ENCODE measurements at places on chromosomes 13 and 19.

- no peaks in the 10 kb centered on the region for H3K27me3 ChIP-seq
- no peaks in the 10 kb centered on the region for H3K4me1 ChIP-seq
- no peaks in the 10 kb centered on the region for H3K36me3 ChIP-seq
- no peak overlapping the region for H3K27ac ChIP-seq
- H3K4me3 ChIP-seq = no peak overlapping the region
Observed at GRCh38 chr13:35770756-35771297, 294.3 kb upstream of the MAB21L1 start.

- no peak overlapping the region for H3K4me3 ChIP-seq
- H3K27me3 ChIP-seq = peaks cover 13% of the 10 kb centered on the region
- H3K27ac ChIP-seq = no peak overlapping the region
- no peak for DNase-seq
Observed at GRCh38 chr19:6204212-6204611, 68.7 kb downstream of the ACSBG2 start.

GRCh38 chr13:108987517-108987916 lies 358.1 kb downstream of the MYO16 start:
- DNase-seq = no peak
- H3K36me3 ChIP-seq = no peaks in the 10 kb centered on the region
- no peak overlapping the region for H3K27ac ChIP-seq
- H3K4me1 ChIP-seq = no peaks in the 10 kb centered on the region
- H3K27me3 ChIP-seq = no peaks in the 10 kb centered on the region
- H3K4me3 ChIP-seq = no peak overlapping the region

GRCh38 chr19:40588110-40588854 lies 11.6 kb downstream of the SHKBP1 start:
- H3K4me3 ChIP-seq = no peak overlapping the region
- DNase-seq = no peak
- no peaks in the 10 kb centered on the region for H3K27me3 ChIP-seq
- H3K27ac ChIP-seq = no peak overlapping the region

- H3K27ac ChIP-seq = no peak overlapping the region
- DNase-seq = no peak
- H3K4me3 ChIP-seq = no peak overlapping the region
- H3K4me1 ChIP-seq = peaks cover 58% of the 10 kb centered on the region
- H3K27me3 ChIP-seq = peaks cover 5% of the 10 kb centered on the region
Observed at GRCh38 chr19:44765033-44765948, 12.4 kb upstream of the CBLC start.

DNA sequence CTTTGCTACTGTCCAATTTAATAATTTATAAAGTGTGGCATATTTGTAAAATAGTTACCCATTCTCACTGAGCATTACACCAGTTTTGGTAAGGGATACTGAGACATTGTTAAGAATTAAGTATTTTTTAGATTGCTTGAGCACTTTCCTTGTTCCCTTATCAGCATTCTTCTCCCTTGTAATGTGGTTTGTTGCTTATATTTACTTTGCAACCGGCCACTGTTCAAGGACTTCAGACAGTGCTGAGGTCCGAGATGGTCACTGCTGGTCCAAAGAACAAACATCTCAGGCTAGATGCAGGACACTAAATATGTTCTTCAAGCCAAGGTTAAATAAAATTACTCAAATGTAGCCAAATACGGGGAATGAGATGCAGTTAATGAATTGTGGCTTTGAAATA lies 161.4 kb downstream of the TM9SF2 start:
- peaks cover 20% of the 10 kb centered on the region for H3K27me3 ChIP-seq
- no peak for DNase-seq
- H3K36me3 ChIP-seq = no peaks in the 10 kb centered on the region
- peaks cover 29% of the 10 kb centered on the region for H3K4me1 ChIP-seq
- H3K4me3 ChIP-seq = no peak overlapping the region
- no peak overlapping the region for H3K27ac ChIP-seq

GRCh38 chr19:53552001-53552721 lies 14.2 kb downstream of the ZNF331 start:
- no peaks in the 10 kb centered on the region for H3K27me3 ChIP-seq
- no peak for DNase-seq
- H3K4me1 ChIP-seq = peaks cover 24% of the 10 kb centered on the region
- H3K27ac ChIP-seq = no peak overlapping the region

GRCh38 chr19:20171285-20171684 lies 4.3 kb downstream of the ZNF486 start:
- H3K27ac ChIP-seq = peak overlapping the region; percentile 12
- H3K4me3 ChIP-seq = no peak overlapping the region
- H3K4me1 ChIP-seq = peaks cover 16% of the 10 kb centered on the region

DNA sequence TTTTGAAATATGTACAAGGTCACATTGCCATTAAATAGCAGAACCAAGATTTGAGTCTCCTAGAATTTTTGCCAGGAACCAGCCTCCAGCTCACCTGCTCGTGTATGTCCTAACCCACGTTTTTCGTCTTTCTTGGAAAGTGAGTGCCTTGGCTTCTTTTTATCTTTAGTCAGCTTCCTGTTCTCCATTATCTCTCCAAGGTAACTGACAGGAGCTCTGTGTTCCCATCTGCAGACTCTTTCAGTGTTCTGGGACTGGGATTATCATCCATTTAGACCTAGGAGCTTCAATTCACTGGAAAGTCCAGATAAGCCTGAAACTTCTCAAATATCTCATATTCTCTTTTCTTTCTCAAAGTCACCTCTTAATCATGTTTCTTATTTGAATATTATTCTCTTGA lies 193.7 kb downstream of the ZIC5 start:
- H3K27me3 ChIP-seq = no peaks in the 10 kb centered on the region
- H3K27ac ChIP-seq = no peak overlapping the region

GRCh38 chr13:35768551-35768950 lies 292.1 kb upstream of the MAB21L1 start:
- H3K4me3 ChIP-seq = no peak overlapping the region
- H3K36me3 ChIP-seq = no peaks in the 10 kb centered on the region
- no peak overlapping the region for H3K27ac ChIP-seq
- H3K4me1 ChIP-seq = no peaks in the 10 kb centered on the region
- H3K27me3 ChIP-seq = no peaks in the 10 kb centered on the region

DNA sequence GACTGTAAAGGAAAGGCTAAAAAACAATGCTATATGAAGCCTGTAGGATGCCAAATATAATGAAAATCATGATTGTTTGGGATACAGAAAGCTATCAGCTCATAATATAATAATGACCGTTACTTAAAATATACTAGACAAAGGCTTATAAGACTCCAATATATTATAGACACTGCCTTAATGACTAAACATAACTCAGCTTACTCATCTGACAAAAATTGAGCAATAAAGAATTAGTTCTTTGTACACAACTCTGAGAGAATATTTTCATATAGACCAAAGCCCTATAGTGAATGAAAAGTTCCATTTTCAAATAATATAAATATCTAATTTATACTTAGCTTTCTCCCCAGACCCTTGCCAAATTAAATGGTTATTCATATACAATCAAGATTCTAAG lies 283.3 kb downstream of the DIAPH3 start:
- H3K27ac ChIP-seq = no peak overlapping the region
- no peak overlapping the region for H3K4me3 ChIP-seq
- DNase-seq = no peak

- H3K4me1 ChIP-seq = no peaks in the 10 kb centered on the region
- H3K4me3 ChIP-seq = no peak within 1 kb of the TSS
- no peaks in the 10 kb centered on the region for H3K36me3 ChIP-seq
Observed at GRCh38 chr19:3224346-3225168, at the start of gene CELF5. Gene CELF5 (plus strand): TSS chr19:3224661. CDS start chr19:3224740, 79 bp downstream.

GRCh38 chr13:45301263-45301662 lies 39.7 kb downstream of the TPT1 start:
- no peak for DNase-seq
- H3K4me1 ChIP-seq = peaks cover 25% of the 10 kb centered on the region
- H3K4me3 ChIP-seq = no peak overlapping the region

DNA sequence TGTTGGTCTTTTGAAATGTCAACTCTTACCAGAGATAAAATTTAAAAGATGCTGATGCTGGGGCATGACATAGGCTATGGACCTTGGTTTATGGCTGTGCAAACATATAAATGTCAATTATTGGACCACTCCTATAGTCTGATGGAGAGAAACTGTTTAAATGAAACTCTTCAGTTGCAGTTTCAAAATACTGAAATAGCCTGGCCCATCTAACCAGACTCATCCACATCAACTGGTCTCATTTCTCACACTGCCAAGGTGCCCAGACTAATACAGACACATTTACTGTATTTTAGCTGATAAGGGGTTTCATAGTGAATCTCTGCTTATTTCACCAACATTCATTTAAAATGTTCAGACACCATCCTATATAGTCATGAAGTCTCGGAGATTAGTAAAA lies 19.9 kb downstream of the SERPINE3 start:
- no peaks in the 10 kb centered on the region for H3K4me1 ChIP-seq
- H3K36me3 ChIP-seq = peaks cover 33% of the 10 kb centered on the region
- no peak for DNase-seq
- no peak overlapping the region for H3K27ac ChIP-seq
- no peak overlapping the region for H3K4me3 ChIP-seq

DNA sequence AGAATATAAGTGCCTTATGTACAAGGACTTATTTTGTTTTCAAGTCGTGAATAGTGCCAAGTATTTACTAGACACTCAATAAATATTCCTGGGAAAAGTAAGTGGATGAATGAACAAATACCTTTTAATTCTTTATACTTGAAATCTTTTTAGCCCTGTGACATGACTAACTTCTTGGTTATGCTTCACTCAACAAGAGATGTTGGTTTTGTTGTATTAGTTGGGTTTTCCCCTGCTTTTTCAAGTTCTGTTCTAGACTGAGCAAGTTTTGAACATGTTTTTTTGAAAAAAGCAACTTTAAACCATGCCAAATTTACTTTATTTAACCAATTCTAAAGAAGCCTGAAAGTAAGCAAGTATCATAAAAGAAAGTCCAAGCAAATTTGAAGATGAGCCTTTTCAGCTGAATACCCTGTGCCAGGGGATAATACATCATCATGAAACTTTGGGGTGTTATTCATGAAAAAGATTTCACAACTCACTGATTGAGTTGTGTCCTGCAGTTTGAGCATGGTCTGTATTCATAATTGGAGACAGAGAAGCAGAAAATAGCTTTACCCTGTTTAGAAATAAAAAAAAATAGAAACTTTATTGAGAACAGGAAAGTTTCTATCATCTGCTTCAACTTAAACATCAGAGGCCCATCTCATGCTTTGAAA lies 11.1 kb downstream of the LMO7 start:
- H3K36me3 ChIP-seq = no peaks in the 10 kb centered on the region
- H3K27me3 ChIP-seq = no peaks in the 10 kb centered on the region
- H3K4me1 ChIP-seq = no peaks in the 10 kb centered on the region
- H3K27ac ChIP-seq = no peak overlapping the region
- H3K4me3 ChIP-seq = no peak overlapping the region
- no peak for DNase-seq

GRCh38 chr13:25981060-25981459 lies 70.8 kb downstream of the SHISA2 start:
- peaks cover 7% of the 10 kb centered on the region for H3K27me3 ChIP-seq
- H3K4me1 ChIP-seq = peaks cover 12% of the 10 kb centered on the region
- H3K27ac ChIP-seq = no peak overlapping the region
- no peaks in the 10 kb centered on the region for H3K36me3 ChIP-seq
- H3K4me3 ChIP-seq = no peak overlapping the region

DNA sequence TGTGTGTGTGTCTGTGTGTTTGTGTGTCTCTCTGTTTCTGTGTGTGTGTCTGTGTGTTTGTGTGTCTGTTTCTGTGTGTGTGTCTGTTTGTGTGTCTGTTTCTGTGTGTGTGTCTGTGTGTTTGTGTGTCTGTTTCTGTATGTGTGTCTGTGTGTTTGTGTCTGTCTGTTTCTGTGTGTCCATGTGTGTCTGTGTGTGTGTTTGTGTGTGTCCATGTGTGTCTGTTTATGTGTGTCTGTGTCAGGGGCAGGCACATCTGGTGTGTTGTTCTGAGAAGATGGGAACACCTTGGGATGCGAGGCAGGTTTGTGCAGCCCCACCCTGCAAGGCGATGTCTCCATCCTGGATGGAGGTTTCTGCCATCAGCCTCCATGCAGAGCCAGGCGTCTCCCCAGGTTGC lies 275.8 kb upstream of the SOX1 start:
- no peaks in the 10 kb centered on the region for H3K36me3 ChIP-seq
- H3K4me3 ChIP-seq = no peak overlapping the region
- H3K27ac ChIP-seq = no peak overlapping the region
- H3K27me3 ChIP-seq = no peaks in the 10 kb centered on the region
- H3K4me1 ChIP-seq = no peaks in the 10 kb centered on the region
- no peak for DNase-seq

DNA sequence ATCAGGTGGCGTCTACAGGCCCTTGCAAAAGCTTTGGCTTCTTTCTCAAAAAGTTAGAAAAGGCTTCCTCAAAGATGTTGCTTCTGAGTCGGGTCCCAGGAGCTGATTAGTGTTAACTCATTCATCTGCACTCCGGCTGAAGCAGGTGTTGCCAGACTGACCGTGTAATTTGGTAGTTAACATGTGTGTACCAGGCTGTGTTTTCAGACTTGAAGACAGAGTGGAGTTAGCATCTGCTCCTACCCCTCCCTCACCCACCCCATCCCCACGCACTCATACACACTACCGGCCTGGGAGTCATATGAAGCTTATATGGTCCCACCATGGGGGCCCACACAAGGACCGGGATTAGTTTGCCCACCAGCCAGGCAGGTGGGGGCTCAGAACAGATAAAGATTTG lies 111.5 kb downstream of the DNAJC15 start:
- no peak overlapping the region for H3K4me3 ChIP-seq
- no peaks in the 10 kb centered on the region for H3K36me3 ChIP-seq
- peaks cover 5% of the 10 kb centered on the region for H3K27me3 ChIP-seq
- H3K4me1 ChIP-seq = no peaks in the 10 kb centered on the region

DNA sequence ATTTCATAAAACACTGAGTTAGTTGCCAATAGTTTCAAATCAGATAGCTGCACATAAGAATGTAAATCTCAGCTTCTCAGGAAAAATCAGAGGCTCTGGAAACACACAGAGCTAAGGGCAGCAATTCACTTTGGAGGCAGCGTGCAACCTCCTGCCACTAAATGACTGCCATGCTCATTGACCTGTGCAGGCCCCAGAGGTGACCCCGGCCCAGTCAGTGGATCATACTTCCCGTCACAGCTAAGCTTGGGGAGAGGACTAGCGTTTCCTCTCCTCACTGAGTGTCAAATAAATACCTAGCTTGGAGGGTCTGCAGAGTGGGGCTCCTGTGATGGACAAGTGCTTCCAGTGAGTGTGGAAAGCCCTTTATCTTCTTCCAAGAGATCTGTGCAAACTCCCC lies 67.2 kb downstream of the UQCRFS1 start:
- H3K4me3 ChIP-seq = no peak overlapping the region
- no peaks in the 10 kb centered on the region for H3K27me3 ChIP-seq
- no peaks in the 10 kb centered on the region for H3K4me1 ChIP-seq
- no peaks in the 10 kb centered on the region for H3K36me3 ChIP-seq
- no peak for DNase-seq
- H3K27ac ChIP-seq = no peak overlapping the region

DNA sequence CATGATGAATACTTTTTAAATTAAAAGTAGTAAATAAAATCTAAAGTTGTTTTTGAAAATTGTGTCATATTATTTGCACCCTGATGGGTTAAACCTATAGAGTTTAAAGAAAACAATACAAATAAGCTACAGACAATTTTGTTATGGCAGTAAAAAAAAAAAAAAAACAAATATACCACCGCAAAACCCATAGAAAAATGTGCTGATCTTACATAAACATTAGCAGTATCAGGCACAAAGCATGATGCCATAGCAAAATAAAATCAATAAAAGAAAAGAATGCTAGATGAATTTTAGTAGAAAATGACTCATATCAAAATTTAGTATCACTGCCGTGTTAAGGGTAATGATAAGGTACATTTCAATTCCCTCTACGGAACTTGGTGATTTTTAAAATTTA lies 826.0 kb downstream of the SLITRK1 start:
- no peaks in the 10 kb centered on the region for H3K4me1 ChIP-seq
- DNase-seq = no peak
- H3K27me3 ChIP-seq = no peaks in the 10 kb centered on the region
- no peaks in the 10 kb centered on the region for H3K36me3 ChIP-seq

All from activated naive CD4-positive, alpha-beta T cell treated with anti-CD3 and anti-CD28 coated beads, Interleukin-2, amount 10 ng/mL, durations not matched to agents 7 days and 5 days (primary cell).